ENCODE measurements at places on chromosomes 16 and 17.

DNA sequence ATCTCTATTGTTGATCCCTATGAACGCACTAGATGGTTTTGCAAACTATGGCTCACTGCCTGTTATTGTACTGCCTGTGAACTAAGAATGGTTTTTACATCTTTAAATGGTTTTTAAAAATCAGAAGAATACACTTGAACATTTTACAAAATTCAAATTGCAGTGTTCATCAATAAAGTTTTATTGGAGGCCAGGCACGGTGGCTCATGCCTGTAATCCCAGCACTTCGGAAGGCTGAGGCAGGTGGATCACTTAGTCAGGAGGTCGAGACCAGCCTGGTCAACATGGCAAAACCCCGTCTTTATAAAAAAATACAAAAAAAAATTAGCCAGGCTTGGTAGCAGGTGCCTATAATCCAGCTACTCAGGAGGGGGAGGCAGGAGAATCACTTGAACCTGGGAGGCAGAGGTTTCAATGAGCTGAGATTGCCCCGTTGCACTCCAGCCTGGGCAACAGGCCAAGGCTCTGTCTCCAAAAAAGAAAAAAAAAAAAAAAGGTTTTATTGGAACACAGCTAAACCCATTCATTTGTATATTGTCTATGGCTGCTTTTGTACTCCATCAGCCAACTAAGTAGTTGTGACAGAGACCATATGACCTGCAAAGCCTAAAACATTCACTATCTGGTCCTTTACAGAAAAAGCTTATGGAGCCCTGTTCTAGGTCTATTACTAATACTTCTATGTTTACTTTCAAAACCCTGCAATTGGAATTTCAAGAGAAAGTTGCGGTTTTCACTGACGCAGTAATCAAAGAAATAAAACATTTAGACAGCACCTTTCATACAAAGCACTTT lies 18.9 kb downstream of the IKZF3 start:
- DNase-seq = no peak

DNA sequence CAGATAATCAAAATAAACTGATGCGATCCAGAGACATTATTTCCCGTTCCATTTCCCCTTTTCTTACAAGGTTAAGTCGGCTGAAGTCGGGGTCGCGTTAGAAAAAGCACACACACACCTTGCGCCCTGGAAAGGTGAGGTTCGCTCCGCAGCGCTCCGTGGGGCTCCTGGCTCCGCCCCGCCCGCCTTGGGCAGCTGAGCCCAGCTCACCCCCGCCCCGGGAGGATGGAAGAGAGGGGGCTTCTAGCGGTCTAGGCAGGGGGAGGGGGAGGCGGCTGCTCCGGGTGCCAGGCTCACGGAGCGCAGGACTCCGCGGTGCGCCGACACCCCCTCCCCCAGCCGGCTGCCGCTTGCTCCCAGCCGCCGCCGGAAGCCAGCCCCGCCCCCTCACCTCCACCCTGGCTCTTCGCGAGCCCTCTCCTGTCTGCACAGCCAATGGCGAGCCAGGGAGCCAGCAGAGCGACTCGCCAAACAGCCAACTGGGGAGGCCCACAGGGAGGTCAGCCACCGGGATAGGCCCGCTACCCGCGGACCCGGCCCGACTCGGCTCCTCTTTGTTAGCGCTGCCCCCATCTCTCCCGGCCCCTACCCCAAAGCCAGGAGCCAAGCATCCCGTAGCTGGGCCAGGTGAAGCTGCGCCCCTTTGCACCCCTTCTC lies 30.4 kb downstream of the FAM222B start:
- DNase-seq = peak; percentile 90

DNA sequence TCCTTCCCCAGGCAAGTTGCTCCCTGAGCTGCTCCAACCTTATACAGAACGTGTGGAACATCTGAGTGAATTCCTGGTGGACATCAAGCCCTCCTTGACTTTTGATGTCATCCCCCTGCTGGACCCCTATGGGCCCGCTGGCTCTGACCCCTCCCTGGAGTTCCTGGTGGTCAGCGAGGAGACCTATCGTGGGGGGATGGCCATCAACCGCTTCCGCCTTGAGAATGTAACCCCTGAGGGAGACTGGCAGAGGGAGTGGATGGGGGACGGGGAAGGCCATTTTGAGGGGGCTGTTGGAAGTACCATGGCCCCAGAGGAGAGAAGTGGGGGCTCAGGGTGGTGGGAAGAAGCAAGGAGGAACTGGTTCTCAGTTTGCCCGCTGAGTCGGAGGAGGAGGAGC lies 2.0 kb downstream of the COASY start:
- DNase-seq = no peak

DNA sequence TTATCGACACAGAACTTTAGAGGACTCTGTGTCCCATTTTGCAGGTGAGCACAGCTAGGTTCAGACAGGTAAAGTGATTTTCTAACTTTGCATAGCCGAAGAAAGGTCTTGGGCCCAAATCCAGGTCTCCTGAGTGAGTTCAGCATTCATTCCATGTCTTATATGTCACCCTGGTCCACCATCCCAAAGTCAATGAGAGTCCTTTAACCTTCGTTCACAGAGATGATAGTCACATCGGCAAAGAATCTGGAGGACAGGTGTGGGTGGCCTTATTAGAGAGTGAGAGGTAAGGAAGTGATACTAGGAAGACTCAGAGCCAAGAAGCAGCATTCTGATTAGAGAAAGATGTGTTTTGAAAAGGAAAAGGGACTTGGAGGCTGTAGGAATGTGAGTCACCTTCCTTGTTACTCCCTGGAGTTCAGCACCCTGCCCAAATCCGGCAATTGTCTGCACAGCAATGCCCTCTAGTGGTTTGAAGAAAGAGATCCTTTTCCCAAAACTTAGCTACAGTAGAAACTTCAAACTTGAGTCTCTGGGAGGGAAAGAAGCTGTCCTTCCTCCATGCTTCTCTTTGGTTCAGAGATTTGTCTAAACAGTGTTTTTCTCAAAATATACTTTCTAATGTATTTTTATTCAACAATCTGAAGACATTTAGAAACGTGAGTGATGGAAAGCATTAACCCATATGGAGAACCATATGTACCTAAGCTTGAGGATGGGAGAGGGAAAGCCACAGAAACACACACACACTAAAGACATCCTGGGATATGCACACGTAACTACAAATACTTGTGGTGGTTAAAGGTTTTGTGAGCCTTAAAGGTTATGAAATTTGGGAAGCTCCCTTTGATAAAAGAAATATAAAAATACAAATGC lies 96.4 kb upstream of the SHISA6 start:
- no peak for DNase-seq

Data from stimulated activated CD4-positive, alpha-beta T cell treated with anti-CD3 and anti-CD28 coated beads, Interleukin-1b, Interleukin-23, amount 100 ng/mL, for 1 hour (primary cell).